ENCODE measurements at places on chromosomes 2 and 18.

DNA sequence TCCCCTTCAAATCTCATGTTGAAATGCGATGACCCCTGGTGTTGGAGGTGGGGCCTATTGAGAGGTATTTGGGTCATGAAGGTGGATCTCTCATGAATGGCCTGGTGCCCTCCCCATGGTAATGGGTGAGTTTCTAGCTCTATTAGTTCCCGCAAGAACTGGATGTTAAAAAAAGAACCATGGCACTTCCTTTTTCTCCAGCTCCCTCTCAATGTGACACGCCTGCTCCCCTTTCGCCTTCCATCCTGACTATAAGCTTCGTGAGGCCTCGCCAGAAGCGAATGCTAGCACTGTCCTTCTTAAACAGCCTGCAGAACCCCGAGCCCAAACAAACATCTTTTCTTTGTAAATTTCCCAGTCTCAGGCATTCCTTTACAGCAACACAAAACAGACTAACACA, 303.2 kb upstream of the REV1 start:
- no peak for DNase-seq

DNA sequence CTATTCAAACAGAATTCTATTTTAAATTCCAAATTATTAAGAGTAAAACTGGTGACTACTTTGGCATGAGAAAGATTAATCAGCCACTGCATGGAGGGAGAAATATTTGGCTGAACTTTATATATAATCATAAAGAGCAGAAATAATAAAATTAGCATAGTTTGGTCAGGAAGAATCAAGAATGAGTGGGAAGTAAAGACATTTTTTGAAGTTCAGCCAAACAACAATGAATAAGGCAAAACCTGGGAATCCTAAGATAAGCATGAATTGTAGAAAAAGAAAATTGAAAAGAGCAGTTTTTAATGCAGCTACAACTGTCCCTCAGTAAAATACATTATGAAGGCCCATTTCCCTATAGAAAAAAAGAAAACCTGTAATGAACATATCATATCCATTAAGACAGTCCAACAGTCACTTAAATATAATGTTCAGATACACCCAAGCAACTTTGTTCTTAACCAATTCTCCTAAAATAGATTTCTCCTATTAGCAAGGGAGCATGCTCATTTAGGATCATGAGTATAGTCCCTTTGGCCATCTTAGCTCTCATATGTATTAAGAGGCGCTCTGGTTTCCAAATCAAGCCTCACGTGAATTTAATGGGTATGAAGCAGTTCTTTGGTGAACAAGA, 6.5 kb downstream of the TMEM17 start:
- DNase-seq, result no peak

DNA sequence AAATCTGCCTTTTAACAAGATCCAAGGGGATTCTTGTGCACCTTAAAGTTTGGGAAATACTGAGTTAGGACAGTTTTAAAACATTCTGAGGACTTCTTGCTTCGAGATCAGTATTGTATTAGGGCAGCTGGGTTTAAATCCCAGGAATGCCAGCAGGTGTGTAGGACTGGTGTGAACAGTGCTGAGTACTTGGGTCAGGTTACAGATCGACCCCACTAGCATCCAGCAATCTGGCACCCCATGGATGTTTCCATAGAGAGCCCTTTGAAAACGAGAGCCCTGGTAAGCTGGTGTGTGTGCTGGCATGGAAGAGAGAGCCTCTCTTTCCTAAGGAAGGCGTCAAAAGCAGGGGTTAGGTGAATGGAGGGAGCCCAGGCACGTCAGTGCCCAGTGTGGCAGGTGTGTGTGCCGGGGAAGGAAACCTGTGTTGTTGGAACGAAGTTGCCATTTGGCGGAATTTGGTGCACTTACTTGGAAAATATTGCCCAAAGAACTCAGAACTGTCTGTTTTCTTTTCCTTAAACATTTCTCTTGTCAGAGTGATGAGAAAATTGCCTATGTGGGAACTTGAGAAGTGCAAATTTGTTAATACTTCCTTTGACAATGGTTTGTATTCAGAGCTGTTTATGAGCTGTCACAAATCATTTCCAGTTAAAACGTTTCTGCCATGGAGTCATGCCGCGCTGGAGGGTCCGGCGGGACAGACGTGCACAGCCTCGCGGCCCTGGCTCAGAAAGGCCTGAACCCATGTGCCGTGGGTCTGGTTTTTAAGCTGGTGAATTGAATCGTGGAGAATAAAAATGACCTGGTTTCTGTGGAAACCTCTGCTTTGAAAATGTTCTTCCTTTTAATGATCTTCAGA, 38.1 kb downstream of the LDLRAD4 start:
- DNase-seq, result no peak

- no peak for DNase-seq
Measured at GRCh38 chr2:228140934-228141528, 40.5 kb downstream of the SPHKAP start.

- DNase-seq, result no peak
Measured at GRCh38 chr2:64015898-64016297, 3.3 kb downstream of the VPS54 start.

DNA sequence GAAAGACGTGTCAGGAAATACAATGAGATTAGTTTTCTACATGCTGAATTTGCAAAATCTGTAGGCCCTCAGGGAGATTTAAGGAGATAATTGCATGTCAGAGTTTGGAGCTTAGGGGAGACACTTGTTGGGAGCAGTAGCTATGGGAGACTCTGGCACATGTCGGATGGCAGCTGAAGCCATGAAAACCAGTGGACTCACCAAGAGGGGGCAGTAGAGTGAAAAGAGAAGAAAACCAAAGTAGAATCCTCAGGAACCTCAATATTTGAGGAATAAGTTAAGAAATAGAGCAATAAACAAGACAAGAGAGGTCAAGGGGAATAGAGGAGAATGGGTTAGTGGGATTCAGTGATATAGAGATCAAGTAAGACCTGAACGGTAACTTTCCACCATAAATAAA, 24.8 kb downstream of the RUFY4 start:
- DNase-seq, result no peak

GRCh38 chr2:46364797-46365457, 67.7 kb downstream of the EPAS1 start:
- DNase-seq, result no peak

GRCh38 chr2:238285653-238286082, 2.7 kb downstream of the PER2 start:
- DNase-seq, result no peak

DNA sequence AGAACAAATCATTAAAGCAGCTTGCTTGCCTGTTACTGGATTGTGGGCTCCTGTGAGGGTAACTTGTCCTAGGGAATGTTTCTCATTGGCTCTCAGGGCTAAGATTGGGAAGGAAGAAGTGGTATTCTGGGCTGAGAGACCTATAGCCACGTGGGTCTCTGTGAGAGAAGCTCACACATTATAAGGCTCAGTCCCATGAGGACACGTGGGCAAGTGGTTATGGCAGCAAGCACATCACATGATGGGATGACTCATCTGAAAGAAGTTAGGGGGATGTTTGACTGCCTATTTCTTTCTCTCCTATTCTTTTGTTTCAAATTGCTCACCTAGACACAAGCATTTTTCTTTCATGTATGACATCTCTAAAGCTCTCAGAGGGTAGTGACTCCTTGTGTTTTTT, 418.0 kb upstream of the ST6GAL2 start:
- no peak for DNase-seq

- no peak for DNase-seq
Measured at GRCh38 chr2:201383136-201383535, 26.0 kb upstream of the FLACC1 start.

GRCh38 chr18:55007602-55008001, 48.3 kb upstream of the CCDC68 start:
- no peak for DNase-seq

GRCh38 chr2:222919841-222920526, 59.1 kb downstream of the ACSL3 start:
- no peak for DNase-seq

DNA sequence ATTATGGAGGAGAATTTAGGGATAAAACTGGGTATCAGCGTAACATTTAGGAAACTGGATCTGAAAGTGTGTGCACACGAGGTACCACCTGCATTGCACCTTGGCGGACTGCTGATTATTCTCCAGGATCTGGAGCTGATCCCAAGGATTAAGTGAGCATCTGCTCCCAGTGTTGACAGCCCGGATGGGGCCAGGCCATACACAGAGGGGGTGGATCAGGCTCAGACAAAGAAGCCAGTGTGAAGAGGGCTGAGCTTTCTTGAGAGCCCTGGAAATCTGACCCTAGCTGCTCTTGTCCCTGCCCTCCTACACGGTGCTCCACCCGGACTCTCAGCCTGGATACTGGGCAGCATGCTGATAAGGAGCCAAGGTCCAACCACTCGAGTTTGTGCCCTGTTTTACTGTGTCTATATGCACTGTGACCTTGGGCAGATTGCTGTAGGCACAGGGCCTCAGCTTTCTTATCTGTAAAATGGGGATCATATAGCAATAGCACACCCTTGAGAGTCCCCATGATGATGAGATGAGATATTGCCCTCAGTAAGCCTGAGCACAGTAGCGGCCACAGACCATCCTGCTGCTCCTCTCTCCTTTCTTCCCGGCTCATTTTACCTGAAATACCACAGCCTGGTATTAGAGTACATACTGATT, 396.8 kb upstream of the CELF4 start:
- no peak for DNase-seq

- no peak for DNase-seq
Measured at GRCh38 chr2:202023198-202023903, 10.3 kb upstream of the FZD7 start.

GRCh38 chr2:205885492-205886099, 200.4 kb downstream of the INO80D start:
- DNase-seq, result no peak
